ENCODE measurements at places on chromosomes 2 and 18. TPM values are rescaled to one million over a fixed set of nuclear protein-coding genes. Genes with fewer than 3 reads are reported as not detected.

- no peak for DNase-seq
Measured at GRCh38 chr2:201203916-201204654, 21.1 kb downstream of the CASP10 start.

GRCh38 chr2:100611079-100612029 is 48.6 kb downstream of the PDCL3 start:
- no peak for DNase-seq

DNA sequence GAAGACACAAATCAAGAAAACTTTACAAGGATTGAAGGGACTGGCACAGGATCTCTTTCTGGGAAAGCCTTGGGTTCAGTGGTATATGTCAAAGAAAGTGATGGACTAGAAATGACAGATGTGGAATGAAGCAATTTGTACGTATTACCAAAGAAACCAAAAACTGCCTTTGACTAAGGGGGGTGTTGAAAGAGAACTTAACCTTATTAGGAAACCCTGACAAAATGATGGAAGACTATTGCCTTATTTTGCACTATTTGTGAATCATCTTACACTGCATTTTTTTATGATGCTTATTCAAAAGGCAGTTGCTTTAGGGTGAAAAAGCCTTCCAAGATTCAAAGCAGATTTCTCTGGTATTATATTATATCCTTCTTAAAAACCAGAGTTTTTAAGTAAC is 4.0 kb downstream of the TSGA10 start:
- no peak for DNase-seq

DNA sequence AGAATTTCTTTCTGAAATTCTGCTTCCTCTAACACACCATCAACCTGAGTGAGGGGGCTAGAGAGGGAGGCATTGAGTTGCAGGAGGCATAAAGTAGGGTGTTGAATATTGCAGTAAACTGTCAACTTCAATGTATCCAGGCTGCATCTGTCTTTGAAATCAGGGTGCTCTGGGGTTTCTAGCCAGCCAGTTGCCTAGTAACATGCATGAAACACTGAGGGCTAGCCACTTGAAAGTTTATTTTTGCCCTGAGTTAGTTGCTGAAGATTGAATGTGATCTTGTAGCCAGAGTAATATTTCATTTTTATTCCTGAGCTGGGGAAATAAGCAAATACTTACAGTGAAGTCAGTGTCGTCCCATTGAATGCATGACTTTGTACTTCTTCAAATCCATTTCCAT is 41.9 kb downstream of the LHCGR start:
- no peak for DNase-seq

The PMS1 gene
- 12.5 TPM for polyA plus RNA-seq

DNA sequence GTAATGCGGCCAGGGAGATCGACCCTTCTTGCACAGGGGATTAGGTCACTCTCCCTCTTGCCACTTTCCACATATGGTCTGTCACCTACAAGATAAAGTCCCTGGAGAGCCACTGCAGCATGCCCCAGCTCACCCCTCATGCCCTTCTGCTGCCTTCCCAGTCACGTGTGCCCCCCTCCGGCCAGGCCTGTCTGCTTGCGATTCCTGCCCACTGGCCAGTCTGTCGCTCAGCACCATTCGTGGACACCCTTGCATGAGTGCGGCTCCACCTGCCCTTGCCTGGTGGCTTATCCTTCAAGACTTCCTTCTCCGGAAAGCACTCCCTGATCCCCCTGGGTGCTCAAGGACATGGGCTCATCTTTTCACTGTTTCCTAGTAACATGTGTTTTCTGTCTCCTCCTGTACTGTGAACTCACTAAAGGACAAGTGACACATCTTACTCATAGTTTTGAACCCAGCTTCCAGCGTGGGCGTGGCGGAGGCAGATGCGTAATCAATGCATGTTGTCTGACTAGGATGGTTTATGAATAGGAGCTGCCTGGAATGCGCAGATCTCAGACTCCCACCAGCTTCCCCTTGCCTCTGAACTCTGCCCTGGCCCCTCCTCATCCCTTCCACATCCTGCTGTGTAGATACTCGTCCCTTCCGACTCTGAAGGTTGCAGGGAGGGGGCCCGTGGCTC is 7.8 kb upstream of the NT5DC4 start:
- DNase-seq = no peak

The IL36RN gene
- polyA plus RNA-seq = not detected

The TRIP12 gene
- polyA plus RNA-seq = 69.4 TPM

The ANTXR1 gene
- polyA plus RNA-seq = not detected

- no peak for DNase-seq
Measured at GRCh38 chr2:159573846-159574606, 42.3 kb downstream of the BAZ2B start.

The DSC3 gene
- not detected for polyA plus RNA-seq

DNA sequence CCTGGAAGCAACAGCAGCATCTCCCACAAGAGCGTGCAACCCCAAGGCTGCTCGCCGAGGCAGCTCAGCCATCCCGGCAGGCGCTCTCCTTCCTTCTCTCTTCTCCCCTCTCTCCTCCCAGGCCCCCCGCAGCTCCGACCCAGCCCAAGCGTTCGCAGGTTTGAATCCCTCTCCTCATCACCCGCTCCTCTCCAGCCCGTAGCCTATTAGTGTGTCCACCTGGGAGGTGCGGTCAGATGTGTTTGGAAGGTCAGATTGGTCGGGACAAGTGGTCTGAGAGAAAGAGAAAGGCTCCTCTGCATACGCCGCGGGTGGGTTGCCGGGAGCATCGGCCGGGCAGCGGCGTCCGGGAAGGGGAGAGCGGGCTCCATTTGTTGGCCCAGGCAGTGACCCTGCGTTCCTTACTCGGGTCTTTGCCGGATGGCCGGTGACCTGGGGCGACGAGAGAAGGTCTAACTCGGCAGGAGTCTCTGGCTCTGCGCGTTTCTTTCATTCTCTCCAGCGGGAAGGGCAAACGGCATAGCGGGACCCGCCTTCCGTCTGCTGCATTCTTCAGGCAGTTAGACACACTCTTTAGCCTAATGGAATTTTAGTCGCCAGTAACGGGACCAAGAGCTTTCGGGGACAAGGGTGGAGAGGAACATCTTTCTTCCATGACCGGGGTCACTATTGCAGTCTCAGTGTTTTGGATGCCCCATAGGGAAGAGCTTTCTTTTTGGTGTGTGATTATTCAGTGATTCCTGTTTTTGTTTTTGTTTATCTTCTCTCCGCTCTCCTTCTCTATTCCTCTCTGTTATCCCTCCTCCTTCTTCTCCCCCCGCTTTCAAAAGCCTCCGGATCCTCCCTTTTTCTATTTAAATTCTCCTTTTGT is 1.1 kb upstream of the TMEFF2 start:
- DNase-seq = no peak

GRCh38 chr2:180992994-180993393 is 12.6 kb downstream of the UBE2E3 start:
- no peak for DNase-seq

- no peak for DNase-seq
Measured at GRCh38 chr2:197908156-197908555, 103.8 kb downstream of the PLCL1 start.

DNA sequence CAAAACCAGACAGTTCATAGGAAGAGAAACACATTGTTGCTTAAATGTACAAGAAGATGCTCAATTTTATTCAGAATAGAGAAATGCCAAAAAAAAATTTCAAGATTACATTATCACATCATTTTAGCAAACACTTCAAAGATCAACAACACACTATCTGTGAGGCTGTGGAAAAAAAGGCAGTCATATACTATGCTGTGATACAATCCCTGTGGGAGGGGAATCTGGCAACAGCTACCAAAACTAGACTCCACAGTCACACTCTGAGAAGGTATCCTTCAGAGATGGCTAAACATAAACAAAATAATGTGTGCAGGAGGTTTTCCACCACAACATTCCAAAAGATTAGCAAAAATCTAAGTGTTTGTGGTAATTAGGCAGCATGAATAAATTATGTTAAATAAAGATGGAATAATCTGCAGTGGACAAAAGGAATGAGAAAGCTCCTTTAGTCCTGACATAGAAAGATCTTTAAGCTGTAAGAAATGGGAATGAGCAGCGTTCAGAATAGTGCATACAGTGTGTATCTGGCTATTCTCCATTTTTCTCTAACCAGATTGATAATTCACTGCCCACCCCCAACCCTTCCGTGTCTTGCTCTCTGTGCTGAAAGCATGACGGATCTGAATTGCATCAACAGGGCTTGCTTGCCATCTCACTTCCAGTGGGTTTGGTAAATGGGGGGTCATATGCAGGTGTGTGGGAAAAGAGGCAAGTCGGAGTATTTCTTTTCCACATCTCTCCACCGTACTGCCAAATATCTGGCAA is 329.6 kb downstream of the MBD2 start:
- DNase-seq = no peak

- no peak for DNase-seq
Measured at GRCh38 chr2:63582873-63583272, 5.4 kb downstream of the WDPCP start.

The GPBAR1 gene
- 2.9 TPM for polyA plus RNA-seq

GRCh38 chr2:70141212-70141901 is 49.5 kb downstream of the C2orf42 start:
- peak; percentile 84 for DNase-seq

The NYAP2 gene
- polyA plus RNA-seq = not detected

DNA sequence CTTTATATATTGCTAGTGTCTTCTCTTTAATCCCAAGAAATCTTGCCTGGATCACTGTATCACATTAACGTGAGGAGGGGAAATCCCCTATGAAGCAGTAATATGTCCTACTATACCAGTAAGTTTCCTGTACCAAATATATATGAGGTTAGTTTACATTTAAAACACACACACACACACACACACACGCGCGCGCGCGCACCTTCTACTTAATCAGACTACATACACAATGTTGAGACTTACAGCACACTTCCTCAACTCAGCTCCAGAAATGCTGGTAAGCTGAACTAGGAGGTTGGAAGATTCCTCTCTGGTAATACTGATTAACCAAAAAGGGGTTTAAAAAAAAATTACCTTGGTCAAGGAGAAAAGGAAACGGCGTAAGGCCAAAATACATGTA is 49.3 kb downstream of the USP34 start:
- no peak for DNase-seq

DNA sequence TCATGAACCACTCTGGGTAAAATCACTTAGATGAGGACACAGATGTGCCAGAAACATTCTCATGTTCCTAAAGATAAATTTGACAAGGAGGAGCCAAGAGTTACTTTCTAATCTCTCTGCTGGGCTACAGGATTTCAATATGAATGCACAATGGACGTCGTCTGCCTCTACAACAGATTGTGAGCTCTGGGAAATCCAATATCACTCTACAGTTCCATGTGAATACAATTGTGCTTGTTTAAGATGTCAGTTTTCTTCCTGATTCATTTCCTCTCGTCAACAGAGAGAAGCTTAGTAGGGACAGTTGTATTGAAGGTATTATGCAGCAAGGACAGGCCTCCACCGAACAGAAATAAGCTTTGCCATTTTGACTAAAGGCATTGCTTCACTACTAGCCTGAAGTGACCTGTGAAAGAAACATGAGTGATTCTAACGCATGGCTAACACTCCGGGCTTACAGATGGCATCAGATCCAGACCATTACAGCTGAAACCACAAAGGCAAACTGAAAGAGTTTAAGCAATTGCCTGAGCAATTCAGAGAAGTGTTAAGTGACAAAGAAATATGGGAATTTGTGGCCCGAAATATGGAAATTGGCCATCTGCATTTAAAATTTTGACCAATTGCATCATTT is 1591.5 kb downstream of the LRP1B start:
- no peak for DNase-seq

- DNase-seq = no peak
Measured at GRCh38 chr18:57437766-57438671, 2.8 kb downstream of the ONECUT2 start.

The C2orf78 gene
- polyA plus RNA-seq = not detected

The DCC gene
- not detected for polyA plus RNA-seq

Measured in immature natural killer cell (primary cell).